Heart right ventricle (tissue), 16 donors: ENCODE measurements at places on chromosomes 7 and 10. TPM values are rescaled to one million over a fixed set of nuclear protein-coding genes. Genes with fewer than 3 reads are reported as not detected.
A peak's percentile ranks its signal among the peaks of the same experiment; 100 is the strongest.

Gene SPDYE6
- 0.03 TPM for polyA plus RNA-seq

Gene MRLN
- not detected for polyA plus RNA-seq

GRCh38 chr10:21432266-21432665 lies 93.2 kb downstream of the SKIDA1 start:
- DNase-seq: no peak

Gene ACSL5
- polyA plus RNA-seq: 7.3 TPM

GRCh38 chr7:148628011-148628410 lies 37.4 kb downstream of the C7orf33 start:
- no peak for DNase-seq

GRCh38 chr10:12332572-12333379 lies 16.6 kb upstream of the CAMK1D start:
- no peak for DNase-seq

Gene GPR85
- 0.15 TPM for polyA plus RNA-seq

Gene CPA4
- polyA plus RNA-seq: 0.04 TPM

GRCh38 chr7:123154231-123154860 lies 45.4 kb downstream of the SLC13A1 start:
- no peak for DNase-seq

GRCh38 chr10:104117839-104118323 lies 4.1 kb upstream of the SFR1 start:
- DNase-seq: no peak

DNA sequence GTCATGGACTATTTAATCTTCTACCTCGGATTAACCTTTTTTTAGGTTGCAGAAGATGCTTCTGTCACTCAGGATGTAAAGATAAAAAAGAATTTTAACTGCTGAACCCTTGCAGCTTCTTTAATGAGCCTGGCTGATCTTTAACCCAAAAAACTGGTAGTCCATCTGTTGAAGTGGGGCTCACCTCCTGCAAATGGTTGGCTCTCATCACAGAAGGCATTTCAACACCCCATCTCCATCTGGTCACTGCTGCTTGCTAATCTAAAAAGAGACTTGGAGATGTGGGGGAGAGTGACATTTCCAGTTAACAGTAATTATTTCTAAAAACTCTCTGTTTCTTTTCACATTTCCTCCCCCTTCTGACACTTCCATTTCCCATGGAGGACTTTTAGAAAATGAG lies 208.6 kb downstream of the LHFPL3 start:
- DNase-seq: no peak

DNA sequence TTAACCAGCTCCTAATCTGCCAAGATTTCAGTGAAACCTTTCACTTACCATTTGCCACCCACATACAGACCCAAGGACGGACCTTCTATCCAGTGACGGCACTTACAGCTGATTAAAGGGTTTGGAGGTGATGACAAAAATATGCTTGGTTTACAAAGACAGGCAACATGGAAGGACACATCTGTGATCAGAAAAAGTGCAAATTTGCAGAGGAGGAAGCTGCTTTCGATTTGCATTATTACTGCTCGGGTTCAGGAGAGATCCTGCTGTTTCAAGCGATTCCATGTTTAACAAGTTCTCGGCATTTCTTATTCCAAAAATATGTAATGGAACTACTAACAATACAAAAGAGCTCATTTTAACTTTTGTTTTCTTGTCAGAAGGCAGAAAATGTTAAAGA lies 109.0 kb downstream of the JAZF1 start:
- DNase-seq: no peak

Gene FGL2
- polyA plus RNA-seq: 3.4 TPM

DNA sequence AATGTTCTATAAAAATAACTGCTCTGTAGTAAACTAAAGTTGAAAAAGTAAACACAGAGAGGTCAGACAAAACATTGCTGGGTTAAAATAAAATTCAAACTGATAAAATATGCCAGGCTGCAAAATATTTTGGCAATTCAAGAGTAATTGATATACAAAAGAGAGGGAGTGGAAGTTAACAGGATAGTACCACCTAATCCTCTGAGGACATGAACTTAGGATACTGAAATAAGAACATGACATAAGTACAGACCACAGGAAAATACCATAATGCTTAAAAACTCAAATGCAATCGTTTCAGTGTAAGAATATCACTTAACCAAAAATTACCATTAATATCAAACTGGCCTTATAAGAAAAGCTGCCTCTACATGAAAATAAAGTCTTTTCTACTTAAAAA lies 37.6 kb upstream of the GPR22 start:
- DNase-seq: no peak

DNA sequence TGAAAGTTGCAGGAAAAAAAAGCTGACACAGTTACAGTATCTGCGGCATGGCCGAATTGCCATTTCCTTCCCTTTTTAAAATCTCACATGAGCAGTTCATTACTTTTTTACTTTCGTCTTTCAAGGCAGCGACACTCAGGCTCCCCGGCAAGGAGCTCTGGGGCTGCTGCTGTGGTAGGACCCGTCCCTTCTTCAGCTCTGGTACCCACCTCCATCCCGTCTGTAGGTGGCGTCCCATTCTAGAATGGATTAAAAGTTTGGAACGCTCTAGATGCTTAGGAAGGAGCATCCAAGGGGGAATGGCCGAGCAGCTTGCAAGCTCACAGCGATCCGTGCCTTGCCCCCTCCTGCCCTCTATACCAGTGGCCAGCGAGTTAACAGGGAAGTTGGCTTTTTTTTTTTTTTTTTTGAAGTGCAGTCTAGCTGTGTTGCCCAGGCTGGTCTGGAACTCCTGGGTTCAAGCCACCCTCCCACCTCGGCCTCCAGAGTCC lies 22.8 kb upstream of the TTYH3 start:
- DNase-seq: no peak

- no peak for DNase-seq
Measured at GRCh38 chr10:104246976-104247375, 7.7 kb upstream of the GSTO1 start.

GRCh38 chr7:98470485-98471240 lies 69.8 kb upstream of the BAIAP2L1 start:
- no peak for DNase-seq

- no peak for DNase-seq
Measured at GRCh38 chr7:1798191-1798590, 128.1 kb downstream of the ELFN1 start.

GRCh38 chr7:29189743-29190201 lies 4.8 kb upstream of the CHN2 start:
- peak; percentile 59 for DNase-seq

DNA sequence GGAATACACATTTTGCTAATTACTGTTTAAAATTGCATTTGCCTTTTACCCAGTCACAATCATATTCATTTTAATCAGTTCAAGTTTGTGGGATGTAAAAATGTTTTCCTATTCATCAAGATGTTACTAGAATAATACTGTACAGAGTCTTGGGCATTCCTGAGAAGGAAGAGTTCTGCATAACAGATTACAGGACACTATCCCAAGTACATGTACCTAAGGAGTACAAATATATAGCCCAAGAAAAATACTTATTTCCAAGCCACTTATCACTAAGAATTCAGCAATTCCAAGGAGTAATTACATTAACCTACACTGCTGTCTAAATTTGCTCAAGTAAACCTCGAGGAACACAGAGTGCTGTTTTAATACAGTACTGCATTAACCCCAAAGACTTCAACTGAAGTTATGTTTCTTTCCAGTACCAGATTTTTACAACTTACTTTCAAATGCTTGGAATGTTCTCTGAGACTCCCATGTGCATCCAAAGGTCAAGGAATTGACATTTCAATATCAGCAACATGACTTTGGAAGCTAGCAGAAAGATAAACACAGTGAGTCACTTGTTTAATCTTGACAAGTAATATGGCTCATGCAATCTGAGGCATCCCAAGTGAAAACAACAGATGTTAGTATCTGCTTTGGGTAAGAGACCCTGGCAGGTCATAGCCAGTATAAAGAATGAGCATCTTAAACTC lies 125.4 kb upstream of the BET1 start:
- DNase-seq: no peak

- DNase-seq: no peak
Measured at GRCh38 chr10:27568196-27569175, 64.4 kb downstream of the RAB18 start.

DNA sequence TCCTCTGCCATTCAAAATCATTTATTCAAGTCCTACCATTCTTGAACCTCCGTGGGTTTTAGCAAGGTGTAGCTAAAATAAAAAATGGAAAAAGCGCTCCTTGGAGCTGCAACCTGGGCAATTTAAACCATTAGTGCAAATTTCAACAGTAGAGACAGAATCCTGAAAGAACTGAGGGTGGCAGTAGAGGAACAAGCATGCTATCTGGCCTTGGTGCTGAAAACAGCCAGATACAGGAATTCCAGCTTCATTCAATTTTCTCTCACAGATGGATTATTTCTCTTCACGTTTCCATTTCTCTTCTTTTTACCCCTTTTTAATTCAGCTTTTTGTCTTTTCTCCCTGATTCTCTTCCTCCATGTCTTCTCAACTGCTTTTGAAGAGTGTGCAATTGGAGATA lies 77.7 kb downstream of the OTUD1 start:
- DNase-seq: no peak

- no peak for DNase-seq
Measured at GRCh38 chr7:88185650-88186049, 34.2 kb downstream of the SRI start.

DNA sequence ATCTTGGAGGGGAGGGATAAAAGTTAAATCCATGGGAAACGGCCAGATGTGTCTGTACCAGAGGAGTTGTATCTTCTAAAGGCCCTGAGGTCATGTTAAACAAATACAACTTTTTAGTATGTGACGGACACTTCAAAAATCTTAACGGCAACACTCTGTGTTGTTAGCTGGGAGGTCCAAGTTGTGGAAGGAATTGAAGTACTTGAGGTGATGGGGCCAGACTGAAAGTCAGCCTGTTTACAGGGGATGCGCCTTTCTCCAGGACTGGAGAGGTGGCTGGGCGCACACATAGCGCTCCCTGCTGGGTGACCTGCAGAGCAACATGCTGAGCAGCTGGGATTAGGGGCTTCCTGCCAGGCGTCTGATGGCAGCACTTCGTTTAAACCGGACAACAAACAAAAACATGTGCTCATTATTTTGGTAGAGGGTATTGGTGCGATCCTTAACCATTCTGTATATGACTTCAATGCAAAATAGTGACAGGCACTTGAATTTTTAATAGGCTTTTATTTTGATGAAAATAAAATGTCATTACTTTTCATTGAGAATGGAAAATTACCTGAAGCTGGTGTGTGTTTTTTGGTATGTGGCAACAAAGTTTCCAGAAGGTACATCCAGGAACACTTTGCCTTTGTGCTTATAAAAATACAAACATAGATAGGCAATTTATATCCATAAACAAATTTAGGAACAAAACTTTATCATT lies 198.2 kb downstream of the MLLT10 start:
- DNase-seq: peak; percentile 65

Gene NUTM2E
- polyA plus RNA-seq: 0.28 TPM

DNA sequence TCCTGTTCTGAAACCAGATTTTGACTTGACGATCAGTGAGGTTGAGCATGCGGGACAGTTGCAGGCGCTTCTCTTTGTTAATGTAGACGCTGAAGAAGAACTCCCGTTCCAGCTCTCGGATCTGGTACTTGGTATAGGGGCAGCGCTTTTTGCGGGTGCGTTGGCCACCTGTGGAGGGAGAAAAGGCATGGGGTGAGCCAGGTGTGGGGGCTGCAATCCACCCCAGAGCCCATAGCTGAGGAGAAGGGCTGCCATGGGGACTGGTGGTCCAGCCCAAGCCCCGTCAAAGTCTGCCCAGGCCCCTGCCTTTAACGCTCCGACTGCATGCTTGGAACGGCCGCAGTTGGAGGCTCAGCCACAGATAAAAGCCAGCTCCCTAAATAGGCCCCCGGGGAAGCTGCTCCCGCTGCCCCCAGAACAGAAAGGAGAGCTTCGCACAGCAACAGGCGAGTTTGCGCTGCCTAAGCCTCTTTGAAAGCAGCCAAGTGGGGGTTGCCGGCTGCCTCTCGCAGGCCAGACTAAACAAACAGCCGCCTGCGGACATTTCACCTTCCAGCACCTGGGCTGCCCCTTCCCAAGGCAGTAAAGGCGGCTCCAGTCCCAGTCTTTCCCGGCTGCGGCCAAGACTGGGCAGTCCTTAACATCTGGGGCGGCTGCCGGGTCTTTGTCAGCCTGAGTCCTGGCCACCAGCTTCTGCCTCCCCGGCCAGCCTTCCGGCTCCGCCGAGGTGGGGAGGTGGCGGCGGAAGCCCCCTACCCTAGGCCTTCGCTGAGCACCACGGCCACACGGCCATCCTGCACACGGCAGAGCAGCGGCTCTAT lies 2.0 kb downstream of the HOXA11 start:
- DNase-seq: no peak

DNA sequence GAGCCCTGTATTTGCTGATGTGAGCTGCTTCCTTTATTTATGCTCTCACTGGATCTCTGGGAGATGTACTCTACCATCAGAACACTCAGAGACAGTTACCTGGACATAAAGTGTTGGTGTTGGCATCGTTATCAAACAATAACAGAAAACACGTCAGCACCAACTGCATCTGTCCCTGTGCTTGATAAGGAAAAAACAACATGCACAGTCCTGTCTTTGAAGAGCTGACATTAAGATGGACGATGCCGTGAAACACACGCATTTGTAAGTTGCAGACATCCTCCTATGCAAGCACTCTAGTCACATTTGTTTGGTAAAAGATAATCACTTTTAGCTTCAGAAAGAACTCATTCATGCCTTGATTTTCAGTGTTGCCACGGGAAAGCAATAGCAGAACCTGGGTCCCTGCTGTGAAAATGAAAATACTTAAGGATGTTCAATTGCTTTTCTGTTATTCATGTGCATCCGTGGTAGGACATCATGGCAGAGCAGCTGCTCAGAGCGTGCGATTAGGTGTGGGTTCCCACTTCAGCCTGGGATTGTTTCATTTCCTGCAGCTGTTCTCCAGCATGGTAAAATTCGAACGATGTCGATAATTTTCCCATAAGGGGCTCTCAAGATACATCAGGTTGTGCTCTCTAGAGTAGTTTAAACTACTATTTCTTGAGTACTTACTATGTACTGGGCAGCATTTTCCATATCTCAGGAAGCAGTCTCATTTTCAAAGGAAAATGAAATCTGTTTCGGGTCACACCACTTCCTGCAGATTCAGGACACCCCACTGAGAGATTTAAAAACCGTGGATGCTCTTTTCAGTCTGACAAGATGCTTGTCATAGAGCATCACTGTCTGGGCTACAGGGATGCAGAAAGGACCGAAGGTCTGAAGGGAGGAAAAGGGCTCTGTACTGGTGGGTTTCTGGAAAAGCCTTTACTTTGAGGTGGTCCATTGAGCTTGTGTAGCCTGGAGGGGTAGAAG lies 248.7 kb downstream of the CAMK1D start:
- DNase-seq: no peak

Gene TLL2
- polyA plus RNA-seq: 2.3 TPM

GRCh38 chr10:100881556-100882213 lies 31.1 kb upstream of the SLF2 start:
- DNase-seq: no peak

DNA sequence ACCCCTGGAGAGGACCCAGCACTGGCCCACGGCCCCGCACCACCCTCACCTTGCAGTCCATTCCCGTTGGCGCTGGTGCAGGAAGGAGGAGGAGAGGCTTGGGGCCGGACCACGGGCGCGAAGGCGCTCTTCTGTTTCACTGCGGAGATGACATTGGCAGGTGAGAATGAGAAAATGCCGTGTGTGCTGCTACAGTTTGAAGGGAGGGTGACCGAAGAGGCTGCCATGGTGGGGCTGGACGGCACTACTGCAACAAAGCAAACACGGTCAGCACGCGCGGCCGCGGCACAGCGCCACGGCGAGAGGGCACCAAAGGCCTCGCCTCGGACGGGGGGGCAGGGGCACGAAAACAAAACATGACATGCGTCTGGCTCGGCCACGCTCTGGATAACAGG lies 123.9 kb downstream of the EBF3 start:
- no peak for DNase-seq

GRCh38 chr7:130481898-130482297 lies 10.0 kb upstream of the MEST start:
- DNase-seq: no peak

Gene ANXA8
- 0.09 TPM for polyA plus RNA-seq

- no peak for DNase-seq
Measured at GRCh38 chr10:77533146-77533886, 104.3 kb downstream of the KCNMA1 start.
